ENCODE measurements at places on chromosomes 13 and 19.

DNA sequence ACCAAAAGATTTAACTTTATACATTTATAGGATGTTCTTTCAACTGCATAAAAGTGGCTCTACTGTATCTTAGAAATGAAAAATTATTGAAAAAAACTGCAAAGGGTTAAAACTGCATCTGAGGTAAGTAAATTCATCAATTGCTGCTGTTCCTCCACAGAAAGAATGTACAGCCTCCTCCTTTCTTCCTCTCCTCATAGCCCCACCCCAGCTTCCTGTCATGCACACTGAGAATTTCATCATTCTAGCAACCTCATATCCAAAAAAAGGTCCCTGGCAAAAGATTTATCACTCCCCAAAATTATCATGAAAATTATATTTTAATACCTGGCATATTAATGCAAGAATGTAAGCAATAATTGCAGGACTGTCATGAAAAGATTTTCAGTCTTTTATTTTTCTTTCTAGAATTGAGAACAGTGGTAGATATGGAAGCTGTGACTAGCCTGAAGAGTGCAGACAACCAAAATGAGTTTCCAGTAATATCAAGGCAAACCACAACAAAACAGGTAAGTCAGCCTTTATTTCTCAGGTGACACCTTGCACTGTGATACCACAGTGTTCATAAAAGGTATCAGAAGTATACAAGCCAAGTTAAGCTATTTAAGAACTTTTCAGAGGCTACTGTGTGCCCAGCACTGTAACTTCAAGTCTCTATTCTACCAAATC lies 110.8 kb downstream of the SUCLA2 start:
- no peak for DNase-seq

DNA sequence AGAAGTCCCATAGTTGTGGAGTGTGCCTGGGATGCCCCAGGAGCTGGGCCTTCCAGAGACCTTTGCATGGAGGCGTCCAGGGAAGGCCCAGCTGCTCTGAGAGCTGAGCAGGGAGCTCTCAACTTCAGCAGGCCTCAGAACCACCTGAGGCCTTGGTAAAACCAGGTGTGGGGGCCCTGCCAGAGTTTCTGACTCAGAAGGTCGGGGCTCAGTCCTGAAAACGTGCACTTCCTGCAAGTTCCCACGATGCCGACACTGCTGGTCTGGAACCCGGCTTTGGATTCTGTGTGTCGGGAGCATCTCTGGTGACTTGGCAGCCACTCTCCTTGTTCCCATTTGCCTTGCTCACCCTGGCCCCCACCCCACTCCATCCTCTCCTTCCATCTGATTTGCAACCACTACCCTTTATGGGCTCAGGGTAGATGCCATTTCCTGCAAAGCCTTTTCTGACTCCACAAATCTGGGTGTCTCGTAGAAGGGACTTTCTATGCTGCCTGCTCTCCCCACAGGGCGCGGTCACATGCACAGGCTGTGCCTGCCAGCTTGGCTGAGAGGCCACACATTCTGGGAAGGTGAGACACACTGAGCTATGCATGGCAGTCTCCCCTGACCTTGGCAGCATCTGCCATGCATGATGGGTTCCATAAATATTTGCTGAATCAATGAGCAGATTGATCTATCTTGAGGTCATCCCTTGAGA lies 244.7 kb downstream of the COL4A1 start:
- DNase-seq = no peak

DNA sequence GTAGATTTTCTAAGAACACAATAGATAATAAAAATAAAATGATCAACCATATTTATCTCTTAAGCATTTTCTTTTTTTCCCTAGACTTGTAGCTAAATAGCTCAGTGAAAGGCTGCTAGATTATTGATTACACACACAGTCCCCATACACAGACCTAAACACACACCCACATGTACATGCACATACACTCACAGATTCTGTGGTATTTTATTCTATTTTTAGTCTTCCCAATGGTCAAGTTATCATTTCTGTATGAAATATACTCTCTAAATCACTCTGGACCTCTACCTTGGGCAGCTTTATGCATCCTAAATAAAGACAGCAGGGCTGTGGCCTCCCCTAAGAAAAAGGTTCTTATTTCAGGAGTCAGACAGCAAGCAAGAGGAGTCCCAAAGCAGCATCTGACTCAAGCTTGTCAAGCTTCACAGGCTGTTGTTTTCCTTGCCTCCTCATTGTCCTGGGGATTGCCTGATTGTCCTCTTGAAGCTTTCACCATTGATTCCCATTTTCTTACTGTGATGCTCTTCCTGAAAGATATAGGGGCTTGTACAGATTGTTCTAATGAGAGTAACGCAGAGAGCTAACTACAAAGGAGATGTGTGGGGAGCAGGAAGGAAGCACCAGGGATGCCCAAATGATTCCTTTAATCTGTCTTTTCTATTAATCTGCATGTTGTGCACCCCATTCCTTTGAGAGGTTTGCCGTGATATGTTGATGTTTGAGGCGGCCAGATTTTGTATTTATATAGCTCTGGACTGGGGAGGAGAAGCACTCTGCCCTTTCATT lies 986.5 kb downstream of the PCDH17 start:
- no peak for DNase-seq

DNA sequence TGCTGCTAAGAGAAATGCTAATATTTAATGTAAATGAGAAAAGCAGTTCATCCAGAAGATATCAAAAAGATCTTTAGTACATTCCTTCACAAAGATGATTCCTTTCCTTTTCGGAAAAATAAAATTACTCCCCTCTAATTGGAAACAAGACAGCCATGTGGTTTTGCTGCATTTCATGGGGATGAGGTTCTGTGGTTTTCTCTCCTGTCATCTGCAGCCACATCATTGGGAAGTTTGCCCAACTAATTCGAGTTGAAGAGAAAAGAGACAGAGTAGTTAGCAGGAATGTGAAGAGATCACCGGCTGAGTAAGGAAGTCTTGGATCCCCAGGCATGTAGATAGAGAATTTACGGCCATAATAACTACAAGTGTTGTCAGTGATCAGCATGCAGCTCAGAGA lies 122.1 kb downstream of the CYSLTR2 start:
- no peak for DNase-seq

DNA sequence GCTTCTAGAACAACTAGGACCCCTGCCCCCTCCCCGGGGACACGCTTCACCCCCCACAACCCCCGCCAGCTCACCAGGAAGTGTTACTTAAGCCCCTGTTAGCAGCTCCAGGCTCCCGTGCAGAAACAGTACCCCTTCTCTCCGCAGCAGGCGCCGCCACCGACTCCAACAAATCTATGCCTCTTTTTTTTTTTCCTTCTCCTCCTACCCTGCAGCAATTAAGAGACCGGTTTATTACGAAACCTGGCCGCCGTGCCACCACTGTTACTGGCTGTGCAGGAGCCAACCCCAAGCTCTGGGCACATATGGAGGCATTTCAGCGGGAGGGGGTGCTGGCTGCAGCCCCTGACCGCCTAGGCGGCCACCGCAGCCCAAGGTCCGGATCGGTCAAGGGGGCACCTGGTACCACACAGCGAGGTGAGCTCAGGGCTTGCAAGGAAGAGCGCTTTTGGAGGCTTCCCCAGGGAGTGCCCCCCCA lies 2.4 kb downstream of the GADD45B start:
- peak; percentile 74 for DNase-seq

DNA sequence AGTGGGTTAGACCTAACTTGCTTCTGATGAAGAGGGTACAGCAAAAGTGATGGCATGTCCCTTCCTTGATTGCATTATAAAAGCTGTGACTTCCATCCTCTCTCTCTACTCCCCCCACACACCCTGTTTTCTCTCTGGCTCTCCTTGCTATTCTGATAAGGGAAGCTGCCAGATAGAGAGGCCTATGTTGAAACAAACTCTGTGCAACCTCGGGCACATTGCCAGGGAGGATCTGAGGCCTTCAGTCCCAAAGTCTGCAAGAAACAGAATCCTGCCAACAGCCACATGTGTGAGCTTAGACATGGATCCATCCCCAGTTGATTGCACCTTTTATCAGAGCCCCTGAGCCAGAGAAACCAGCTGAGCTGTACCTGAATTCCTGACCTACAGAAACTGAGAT lies 44.8 kb upstream of the ARGLU1 start:
- no peak for DNase-seq

DNA sequence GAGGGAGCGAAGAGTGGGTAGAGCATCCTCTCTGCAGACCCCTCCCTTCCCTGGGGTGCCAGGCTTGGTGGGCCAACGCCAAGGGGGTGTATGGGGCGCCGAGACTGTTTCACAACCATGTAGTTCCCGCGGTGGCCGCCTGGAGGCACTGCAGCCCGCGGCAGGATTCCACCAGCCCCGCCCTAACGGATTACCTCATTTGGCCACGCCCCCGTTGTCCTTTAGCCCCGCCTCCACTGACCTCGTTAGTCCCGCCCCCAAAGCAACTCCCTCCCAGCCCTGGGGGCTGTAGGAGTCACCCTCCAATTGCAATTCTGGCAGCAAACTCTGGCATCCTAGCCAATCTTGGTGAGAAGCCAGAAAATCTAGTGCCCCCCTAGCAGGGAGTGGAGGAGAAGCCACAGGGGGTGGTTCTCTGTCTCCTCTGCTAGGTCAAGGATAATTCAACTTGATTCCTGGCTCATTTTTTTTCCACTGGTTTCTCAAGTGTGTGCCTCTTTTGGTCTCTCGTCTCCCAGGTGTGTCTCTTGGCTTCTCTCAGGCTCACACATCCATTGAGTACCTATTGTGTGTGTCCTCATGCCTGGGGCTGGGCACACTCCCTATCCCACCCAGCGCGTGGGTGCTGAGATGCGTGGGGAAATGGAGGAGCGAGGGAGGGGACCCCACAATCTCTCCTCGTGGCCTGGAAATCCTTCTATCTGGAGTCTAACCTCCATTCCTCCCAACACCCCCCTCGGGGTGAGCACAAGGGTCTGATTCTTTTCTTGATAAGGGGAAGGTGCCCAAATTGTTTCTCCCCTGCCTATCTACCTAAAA lies 2.0 kb downstream of the OLFM2 start:
- DNase-seq = no peak

GRCh38 chr13:114161644-114162532 lies 17.2 kb upstream of the CFAP97D2 start:
- DNase-seq = no peak

DNA sequence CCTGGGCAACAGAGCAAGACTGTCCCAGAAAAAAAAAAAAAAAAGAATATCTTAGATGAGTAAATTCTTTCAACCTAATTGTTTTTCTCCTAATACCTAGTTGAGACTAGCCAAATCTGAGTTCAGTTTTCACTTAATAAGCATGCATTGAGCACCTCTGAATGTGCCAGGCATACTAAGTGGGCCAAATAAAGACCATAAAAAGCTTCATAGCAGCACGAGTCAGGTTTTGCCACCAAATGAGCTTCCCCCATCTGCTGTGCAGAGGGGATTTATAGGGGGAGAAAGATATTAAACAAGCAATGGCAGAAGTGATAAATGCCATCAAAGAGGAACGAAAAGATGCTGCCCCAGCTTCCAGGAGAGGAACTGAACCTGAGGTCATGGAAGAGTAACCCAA lies 11.4 kb downstream of the THSD1 start:
- DNase-seq = no peak

DNA sequence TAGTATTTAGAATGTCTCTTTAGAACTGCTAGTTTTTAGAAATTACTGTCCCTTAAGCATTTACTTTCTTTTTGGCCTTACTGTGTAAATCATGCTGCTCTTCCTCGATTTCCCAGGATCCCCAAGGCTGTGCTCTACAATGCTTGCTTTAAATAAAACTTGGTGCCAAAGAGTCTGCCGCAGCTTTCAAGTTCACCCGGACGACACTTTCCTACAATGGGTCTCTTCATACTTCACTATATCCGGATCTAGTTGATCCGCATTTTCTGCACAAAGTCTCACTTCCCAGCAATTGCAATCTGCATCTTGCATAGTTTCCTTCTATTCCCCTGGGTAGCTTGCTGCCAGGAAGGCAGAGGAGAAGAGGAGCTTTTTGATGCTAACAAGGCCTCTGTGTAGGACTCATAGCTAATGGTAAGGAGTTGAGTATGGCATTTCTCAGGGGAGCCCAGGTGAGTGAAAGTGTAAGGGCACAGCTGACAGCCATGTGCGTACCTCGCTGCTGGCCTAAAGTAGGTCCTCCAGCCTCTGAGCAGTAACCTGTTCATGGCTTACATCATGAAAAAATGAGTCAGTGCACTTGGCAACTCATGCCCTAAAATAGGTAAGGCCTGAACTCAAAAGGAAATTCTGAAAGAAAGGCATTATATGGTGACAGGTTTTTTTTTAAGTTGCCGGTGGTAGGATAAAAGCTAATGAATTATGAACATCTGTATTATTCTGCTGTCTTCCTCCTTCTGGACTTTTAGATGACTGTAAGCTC lies 101.6 kb downstream of the ENOX1 start:
- no peak for DNase-seq

- peak; percentile 59 for DNase-seq
These were observed 124.8 kb downstream of the DCLK1 start for GRCh38 chr13:36006347-36006746.

- no peak for DNase-seq
These were observed 19.5 kb downstream of the SHC2 start for GRCh38 chr19:441213-441836.

GRCh38 chr13:20703780-20704458 lies 420 bp downstream of the IL17D start:
- DNase-seq = peak; percentile 47

DNA sequence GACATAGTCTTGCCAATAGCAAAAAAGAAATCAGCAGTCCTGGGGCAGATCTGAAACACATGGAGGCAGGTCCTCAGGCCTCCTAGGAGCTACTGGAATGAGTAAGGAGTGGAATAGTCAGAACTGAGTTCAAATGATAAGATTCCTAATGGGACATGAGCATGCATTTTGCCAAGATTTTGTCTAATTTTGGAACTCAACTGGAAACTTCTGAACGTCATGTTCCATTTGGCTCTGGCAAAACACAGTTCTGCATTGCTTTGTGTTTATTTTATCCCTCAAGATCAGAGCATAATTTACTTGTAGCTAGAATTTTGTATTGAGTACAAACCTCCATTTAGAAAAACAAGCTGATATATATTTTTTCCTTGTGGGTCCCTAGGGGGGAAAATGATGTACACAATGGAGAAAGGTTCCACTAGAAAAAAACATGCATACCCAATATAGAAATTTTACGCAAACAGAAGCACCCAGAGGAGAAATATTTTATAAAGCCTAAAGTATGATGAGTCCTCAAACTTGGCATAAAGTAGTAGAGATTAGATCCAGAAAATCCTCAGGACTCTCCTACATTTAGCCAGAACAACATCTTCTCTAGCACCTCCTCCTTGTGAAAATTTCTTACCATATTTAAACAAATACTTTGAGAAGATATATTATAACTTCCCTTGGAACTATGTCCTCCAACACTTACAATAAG lies 149.0 kb upstream of the SERP2 start:
- no peak for DNase-seq

DNA sequence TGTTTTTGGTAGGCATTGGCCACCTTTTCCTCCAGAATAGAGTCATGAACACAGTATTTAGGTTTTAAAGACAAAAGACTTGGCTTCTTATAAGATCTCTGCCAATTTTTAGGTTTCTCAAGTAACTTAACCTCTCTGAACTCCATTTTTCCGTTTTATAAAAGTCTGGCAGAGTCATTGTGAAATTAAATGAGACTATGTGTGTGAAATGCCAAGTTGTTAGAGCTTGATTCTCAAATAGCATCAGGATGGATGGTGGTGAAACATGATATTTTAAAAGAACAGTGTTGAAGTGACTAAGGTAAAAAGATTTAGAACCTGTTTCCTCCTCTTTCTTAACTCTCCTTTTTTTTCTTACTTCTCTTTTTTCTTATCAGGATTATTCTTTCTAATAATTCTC lies 617.7 kb upstream of the SLITRK1 start:
- DNase-seq = no peak

Data from LNCaP clone FGC (cell line).